Cardiac fibroblast (primary cell): ENCODE measurements at places on chromosomes 4 and X.

DNA sequence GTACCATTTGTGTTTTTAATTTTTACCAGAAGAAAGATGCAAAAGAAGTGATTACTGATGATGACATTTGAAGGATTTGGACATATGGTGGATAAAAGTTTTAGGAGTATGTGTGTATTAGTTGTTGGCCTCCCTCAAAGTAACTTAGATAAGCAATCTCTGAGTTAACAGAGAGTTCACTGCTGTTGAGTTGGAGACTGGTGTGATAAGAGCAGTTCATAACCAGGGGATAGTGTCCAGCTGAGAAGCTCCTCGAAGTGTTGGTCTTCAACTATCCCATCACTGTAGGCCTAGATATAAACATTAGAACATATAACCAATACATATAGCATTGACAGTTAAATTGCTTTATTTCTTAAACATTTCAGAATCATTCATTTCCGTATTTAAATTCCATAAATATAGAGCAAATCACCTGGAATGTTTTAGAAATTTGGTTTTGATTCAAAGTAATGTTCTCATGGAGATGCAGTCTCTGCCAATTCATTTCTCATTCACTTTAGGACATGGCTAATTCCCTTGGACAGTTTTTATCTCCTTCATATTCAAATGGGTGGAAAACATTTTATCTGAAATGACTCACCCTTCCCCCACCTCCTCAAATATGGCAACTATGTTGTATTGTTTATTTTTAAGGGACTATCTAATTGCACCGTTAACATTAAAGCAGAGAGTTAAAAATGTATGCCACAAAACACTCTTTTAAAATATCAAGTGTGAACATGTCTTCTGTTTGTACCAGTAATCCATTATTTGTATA, 136.8 kb upstream of the SLC4A4 start:
- DNase-seq, result peak; percentile 43

DNA sequence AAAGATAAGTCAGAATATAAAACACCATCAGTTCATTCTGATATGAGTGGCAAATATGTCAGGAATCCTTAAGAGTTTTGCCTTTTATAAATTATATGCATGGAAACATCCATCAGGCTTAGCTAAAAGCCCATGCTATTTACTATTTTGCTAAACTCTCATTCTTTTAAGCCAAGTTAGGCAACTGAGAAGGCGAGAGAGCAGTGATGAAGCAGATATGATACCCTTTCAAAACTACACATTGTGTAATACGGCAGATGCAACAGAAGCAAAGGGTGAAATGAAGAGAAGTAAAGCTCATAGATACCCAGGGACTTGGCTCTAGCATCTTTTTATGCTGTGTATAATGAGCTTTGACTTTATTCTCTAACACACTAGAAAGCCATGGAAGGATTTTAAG, 95.8 kb downstream of the SLIT2 start:
- DNase-seq, result no peak

DNA sequence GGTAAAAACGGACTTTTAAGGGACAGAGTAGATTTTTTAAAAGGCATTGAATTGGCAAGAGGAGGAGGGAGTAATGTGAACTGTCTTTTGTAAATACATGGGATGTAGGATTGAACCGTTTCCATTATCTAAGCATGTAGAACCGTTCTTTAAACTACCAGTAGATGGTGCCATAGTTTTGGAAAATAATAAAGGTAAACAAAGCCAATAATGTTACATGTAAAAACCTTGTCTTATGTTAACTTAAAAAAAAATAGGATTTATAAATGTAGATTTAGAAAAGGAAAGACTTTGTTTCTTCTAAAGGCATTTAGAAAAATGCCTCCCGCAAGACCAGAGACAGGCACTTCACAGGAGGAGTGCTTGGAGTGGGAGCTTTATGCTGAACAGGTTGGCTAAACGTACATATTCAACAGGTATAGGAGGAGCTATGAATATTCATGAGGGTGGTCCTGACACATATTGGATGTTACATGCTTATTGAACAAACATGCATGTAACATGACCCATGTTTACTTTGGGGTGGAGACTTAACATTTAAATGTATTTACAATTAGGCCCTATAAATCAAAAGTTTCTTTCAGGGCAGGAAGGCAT, 45.5 kb upstream of the FAM241A start:
- DNase-seq, result peak; percentile 79

- DNase-seq, result no peak
Measured at GRCh38 chrX:103839404-103839803, 7.3 kb upstream of the RAB9B start.

- no peak for DNase-seq
Measured at GRCh38 chr4:145390571-145390970, 91.1 kb upstream of the SMAD1 start.

DNA sequence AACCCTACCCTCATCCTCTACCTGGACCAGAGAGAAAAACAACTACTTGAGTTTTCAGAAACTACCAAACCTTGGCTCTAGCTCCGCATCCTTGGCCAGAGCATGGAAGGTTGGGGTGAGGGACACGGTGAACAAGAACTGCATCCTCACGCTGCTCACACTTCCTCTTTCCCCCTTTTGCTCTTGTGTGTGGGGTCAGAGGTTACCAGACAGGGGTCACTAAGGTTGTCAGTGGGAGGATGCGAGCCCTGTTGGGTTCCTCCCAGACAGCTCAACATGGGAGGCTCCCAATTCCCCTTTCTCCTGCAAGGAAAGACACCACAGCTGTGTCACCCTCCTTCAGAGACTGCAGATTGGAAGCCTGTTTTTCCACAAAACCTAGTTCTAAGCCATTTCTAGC, 5.5 kb upstream of the ZXDB start:
- no peak for DNase-seq

DNA sequence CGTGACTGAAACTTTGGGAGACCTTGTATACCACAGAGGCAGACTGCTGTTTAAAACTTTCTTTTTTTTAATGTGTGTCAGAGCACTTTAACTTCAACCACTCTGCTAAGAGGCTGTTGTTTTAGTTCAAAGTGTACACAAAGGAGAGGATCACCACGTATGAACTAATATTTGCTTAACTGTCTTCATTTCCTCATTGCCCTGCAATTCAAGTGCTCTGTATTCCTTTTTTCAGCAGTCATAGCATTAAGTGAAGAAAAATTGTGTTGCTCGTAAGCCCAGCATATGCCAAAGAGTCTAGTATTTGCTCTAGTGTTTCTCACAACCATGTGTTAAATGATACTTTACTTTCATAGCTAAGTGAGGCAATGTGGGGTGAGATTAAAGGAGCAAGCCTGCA, 63.0 kb upstream of the HHIP start:
- no peak for DNase-seq

DNA sequence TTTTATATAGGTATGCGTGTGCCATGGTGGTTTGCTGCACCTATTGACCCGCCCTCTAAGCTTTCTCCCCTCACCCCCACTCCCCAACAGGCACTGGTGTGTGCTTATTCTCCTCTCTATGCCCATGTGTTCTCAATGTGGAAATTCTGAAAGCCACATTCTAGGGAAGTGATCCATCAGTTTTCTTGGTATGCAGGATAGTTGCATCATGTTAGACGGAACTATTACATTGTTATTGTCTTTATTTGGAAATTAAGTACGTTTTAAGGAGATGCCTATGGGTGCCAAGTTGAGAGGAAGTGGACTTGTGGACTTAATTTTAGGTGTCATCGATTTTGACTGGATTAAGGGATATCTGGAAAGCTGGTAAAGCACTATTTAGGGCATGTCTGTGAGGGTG, 204.6 kb downstream of the RBM46 start:
- peak; percentile 60 for DNase-seq

- no peak for DNase-seq
Measured at GRCh38 chr4:156303708-156304107, 350.0 kb upstream of the CTSO start.

- DNase-seq, result no peak
Measured at GRCh38 chr4:8600686-8601085, 8.1 kb downstream of the CPZ start.

DNA sequence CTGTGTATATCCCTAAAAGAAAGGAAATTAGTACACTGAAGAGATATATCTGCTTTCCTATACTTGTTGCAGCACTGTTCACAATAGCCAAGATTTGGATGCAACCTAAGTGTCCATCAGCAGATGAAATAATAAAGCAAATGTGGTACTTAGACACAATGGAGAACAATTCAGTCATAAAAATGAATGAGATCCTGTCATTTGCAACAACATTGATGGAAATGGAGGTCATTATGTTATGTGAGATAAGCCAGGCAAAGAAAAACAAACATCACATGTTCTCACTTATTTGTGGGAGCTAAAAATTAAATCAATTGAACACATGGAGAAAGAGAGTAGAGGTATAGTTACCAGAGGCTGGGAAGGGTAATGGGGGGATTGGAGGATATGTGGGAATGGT, 611.9 kb downstream of the STPG2 start:
- no peak for DNase-seq

GRCh38 chrX:16436348-16437188, 213.4 kb upstream of the S100G start:
- DNase-seq, result peak; percentile 71

- DNase-seq, result peak; percentile 33
Measured at GRCh38 chr4:146470604-146471003, 51.1 kb downstream of the SLC10A7 start.

DNA sequence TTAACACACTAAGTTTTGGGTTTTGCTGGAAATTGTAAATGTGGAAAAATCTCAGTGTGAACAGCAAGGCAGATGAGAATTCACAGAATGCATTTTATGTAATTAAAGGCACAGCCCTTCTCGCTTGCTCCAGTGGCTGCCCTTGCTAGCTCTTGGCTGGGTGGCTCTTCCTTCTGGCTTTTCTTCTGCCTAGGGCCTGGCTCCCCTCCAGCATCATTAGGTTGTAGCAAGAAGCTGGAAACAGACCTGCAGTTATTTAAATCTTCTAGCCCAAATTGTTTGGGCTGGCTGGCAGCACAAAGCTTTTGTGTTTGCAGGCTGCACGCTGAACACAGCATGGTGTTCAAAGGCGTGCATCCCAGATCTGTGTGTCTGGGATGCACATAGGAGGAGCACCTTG, 56.5 kb downstream of the LIMCH1 start:
- DNase-seq, result no peak

DNA sequence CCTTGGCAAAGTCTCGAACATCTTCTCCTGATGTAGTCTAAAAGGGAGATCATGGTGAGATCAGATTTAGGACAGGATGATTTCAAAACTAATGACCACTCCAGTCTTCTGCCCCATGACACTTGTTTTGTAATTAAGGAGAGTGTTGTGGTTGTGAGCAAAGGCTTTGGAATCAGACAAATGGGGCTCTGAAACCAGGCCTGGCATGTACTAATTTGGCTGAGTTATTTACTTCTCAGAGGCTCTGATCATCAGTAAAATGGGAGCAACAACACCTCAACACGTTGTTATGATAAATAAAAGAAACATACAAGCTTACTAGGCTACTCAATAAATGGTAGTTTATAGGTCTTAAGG, 106.9 kb upstream of the FTHL17 start:
- no peak for DNase-seq

GRCh38 chr4:80141543-80141942, 55.8 kb upstream of the PRDM8 start:
- DNase-seq, result no peak

DNA sequence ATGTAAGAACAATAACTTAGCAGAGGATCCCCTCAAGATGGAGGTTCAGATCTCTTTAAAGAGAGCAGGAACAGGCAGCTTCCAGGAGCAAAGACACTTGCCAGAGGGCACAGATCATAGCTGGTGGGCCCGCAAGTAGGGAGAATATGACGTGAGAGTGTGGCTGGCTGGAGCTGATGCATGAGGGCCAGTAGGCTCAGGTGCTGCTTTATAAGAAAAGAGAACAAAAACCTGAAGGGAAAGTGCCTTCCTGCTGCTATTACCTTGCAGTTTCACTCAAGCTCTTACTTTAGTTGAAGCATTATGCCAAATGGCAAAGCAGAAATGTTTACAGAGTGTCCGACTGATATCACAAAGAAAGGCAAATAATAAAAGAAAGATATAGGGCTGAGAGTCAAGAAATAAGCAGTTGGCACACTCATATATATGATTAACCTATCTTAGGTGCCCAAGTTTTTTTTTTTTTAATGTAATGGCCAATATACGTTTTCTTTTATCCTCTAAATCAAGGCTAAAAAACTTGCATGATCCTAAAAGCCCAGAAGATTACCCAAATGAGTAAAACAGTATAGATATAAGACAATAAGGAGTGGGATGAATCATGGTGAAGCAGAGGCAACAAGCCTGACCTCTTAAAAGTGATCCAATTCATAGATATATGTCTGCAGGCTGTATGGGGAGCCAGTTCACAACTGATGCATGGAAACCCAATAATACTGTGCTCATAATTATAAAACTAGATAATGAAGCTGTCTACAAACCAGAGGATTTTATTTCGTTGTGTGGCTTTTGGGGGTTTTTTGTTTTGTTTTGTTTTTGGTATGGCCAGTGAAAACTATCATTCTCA, 12.6 kb downstream of the NR0B1 start:
- DNase-seq, result no peak

GRCh38 chr4:114606245-114606644, 7.6 kb downstream of the UGT8 start:
- DNase-seq, result no peak

DNA sequence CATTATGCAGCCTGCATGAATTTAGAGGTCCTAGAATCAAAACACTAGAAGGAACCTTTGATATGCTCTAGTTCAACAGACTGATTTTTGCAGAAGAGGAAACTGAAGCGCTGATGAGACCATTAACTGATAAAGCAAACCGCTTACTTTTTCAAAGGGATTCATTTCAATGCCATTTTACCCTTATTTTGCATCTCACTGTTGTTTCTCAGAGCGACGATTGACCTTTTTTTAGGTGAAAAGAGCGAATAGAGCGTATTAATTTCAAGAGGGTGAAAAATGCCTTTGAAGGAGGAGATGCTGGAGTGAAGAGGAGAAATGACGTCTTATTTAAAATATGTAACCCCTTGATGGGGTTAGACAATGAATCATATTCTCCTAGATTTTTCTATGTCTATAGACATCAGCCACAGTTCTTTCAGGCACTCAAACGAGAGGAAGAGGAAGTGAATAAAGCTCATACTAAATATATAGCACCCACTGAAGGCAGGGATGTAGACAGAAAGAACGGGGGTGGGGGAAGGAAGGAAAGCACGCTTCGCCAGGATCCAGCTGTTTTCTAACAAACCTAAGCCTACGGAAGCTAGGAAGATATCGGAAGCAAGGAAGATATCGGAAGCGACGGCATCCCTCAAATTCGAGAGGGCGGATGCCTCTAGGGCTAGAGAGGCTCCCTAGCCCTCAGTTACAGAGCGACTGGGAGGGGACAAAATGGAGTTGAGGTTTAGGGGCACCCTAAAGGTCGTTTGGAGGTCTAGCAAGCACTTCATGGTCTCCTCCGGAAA, 848 bp downstream of the ACSL4 start:
- DNase-seq, result peak; percentile 53

GRCh38 chr4:15455290-15455689, 14.4 kb upstream of the CC2D2A start:
- peak; percentile 96 for DNase-seq

GRCh38 chr4:37008199-37008598, 236.3 kb upstream of the NWD2 start:
- DNase-seq, result peak; percentile 58
